ENCODE measurements at places on chromosomes 5 and 9.

DNA sequence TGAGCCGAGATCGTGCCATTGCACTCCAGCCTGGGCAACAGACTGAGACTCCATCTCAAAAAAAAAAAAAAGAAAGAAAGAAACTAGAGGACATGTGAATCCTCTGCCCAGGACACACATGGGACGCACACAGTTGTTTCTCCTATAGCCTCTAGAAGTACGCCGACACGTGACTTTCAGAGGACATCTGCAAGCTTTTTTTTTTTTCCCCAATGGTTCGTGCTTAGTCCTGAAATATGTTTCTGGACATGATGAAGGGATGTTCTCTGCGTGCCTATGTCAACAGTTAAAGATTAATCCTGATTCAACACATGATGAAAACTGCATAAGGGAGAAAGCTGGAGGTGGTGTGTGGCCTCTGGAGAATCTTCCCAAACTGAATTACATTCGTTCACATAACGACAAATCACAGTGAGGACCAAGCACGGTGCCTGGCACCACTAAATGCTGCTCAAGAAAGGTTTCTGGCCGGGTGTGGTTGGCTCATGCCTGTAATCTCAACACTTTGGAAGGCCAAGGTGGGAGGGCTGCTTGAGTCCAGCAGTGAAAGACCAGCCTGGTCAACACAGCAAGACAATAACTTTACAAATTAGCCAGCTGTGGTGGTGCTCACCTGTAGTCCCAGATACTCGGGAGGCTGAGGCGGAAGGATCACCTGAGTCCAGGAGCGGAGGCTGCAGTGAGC, 9.8 kb downstream of the COL23A1 start:
- no peak for DNase-seq

- no peak for DNase-seq
These were observed 17.8 kb downstream of the NOTCH1 start for GRCh38 chr9:136527721-136528710.

- DNase-seq, result no peak
These were observed 21.7 kb downstream of the FTMT start for GRCh38 chr5:121873409-121873808.

DNA sequence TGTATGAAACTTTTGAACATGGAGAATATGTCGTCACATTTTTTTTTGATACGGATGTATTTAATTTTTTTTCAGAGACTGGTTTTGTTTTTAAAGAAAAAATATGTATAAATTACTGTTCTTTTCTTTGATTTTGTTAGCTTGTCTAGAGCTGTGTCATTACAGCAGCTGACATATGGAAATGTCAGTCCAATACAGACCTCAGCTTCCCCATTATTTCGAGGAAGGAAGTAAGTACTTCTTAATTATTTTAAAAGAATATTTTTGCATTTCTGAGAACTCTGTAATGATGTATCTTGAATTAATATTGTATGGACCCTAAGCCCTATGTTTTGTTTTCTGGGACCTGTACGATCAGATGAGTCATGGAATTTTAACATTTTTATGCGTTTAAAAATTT, 7.6 kb downstream of the TENT2 start:
- DNase-seq, result no peak

DNA sequence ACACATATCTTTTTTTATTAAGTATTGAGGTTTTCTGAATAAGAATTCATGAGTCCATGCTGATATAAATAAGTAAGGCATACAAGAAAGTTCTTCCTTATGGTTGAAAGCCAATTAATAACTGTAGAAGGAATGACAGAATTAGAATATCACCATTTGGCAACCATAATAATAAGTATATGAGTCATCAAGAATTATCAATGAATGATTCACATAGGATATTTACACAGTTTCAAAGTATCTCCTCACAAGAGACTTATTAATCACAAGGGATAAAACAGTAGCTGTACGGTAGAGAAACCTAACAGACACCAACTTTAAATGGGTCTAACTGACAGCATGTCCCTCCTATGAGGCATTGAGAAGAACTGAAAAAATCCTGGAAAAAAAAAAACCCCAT, 161.6 kb downstream of the NR3C1 start:
- DNase-seq, result no peak

GRCh38 chr5:96909435-96909834, 26.4 kb upstream of the LNPEP start:
- DNase-seq, result no peak

DNA sequence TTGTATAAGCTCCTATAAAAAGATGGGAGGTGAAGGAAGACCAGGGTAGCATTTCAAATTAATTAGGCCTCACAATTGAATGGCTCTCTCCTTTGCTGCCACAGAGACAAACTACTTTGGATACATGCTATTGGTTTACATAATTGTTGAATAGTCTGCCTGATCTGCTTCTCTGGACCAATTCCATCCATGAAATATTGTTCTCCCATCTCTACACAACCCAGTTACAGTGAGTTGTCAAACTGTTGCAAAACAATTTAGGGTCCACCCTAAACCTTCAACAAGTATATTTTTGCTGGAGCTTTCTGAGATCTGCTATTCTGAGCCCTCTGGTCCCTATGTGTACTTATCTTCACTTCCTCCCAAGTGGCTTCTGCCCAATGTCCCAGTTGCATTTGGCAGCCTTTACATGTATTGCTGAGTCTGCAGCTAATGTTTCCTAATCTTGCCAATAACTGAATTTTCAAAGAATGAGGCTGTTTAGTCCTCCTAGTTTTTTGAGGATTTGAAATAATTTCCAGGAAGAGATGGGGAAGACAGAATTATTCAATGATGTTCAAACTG, 38.9 kb downstream of the AGTPBP1 start:
- DNase-seq, result no peak

- DNase-seq, result no peak
These were observed 96.7 kb downstream of the EDIL3 start for GRCh38 chr5:84287951-84288350.

GRCh38 chr9:134150557-134151214, 13.7 kb downstream of the RNU6ATAC start:
- no peak for DNase-seq

- DNase-seq, result no peak
These were observed 72.9 kb downstream of the BAAT start for GRCh38 chr9:101311758-101312420.

DNA sequence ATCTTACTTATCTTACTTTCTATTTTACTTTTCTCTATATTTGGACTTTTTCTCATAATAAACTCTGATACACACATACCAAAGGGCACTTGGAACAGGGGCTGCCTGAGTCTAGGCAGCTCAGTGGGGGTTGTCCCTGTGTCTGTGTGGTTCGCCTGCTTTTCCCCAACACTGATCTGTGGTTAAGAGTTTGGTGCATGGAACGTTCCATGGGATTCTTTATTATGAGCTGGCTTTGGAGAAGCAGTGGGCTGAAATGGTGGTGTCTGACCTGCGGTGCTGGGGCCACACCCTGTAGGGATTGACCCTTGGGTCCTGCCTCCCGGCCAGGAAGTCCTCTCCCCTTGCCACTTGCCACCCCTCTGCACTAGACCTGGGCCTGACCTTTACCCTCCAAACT, 47.4 kb downstream of the ANKRD33B start:
- DNase-seq, result no peak

DNA sequence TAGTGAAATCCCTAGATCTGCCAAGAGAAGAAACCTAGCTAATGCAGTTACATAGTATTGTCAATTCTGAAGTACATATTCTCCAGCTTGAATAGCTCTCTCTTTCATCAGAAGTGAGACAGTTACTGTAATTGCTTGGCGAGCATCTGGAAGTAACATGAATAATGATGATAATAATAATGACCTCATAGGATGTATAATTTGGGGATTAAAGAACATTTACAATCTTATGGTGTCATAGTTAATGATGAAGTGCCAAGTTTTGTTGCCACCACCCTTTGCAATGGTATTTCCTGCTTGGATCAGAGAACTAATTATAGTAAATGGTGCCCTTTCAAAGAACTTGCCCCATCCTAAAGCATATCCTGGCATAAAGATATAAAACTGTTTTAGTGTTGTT, 201.4 kb downstream of the ADAMTSL1 start:
- DNase-seq, result no peak

DNA sequence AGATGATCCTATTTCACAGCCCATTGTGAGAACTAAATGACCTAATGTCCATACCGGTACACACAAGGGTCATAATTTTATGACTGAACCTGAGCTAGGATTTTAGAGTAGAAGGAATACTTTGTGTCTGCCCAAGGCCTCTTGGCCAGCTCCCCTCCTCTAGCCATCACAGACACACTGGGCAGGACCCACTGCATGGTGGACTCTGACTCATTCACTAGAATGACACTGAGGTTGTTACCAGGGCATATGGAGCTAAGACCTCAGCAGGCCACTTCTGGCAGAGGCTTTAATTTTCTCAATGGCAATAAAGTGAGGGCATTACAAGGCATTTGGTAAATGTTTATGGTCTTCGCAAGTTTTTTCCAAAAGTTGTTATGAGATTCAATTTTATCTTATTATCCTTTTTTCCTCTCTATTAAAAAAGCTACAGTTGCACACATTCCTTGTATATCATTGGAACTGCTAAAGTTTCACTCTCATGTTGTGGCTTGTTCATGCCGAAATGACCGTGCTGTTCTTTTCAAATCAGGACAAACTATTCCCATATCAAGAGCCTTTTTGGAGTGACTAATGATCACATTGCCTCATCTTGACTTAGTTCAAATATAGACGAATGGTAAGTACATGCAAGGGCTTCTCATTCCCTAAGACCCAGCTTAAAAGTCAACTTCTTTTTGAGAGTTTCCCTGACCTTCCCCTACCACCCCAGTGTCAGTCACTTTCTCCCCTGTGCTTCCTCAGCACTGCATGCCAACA, 595.7 kb downstream of the ACTL7B start:
- DNase-seq, result no peak

DNA sequence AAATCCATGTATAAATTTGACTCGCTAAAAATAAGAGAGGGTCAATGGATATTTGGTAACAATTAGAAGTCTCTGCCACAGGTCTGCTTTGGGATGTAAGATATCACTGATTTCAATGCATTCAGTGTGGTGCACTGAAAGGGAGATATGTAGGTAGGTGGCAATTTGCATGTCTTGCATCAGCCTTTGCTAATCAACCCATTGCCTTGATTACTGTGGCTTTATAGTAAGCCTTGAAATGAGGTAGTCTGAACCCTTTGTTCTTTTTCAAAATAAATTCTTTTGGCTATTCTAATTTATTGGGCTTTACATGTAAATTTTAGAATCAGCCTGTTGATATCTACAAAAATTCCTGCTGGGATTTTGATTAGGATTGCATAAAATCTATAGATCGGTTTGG, 15.8 kb upstream of the TBCA start:
- DNase-seq, result no peak

DNA sequence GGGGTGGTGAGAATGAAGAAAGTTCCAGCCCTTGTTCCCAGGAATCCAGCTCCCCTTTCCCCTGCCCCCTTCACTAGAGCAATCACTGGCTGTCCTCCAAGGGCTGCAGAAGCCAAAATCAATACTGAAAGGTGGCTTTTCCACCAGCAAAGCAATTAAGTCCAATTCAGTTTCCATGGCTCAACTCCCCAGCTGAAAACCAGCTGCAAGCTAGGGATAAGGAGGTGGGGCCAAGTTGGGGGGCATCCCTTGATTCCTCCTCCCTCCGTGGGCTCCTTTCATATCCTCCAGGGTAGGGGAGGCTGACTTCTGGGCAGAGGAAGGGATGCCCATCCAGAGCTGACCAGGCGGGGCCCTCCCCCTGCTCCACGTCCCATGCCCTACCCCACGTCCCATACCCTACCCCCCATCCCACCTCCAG, 22.7 kb downstream of the CAMK2A start:
- DNase-seq, result no peak

GRCh38 chr5:8615142-8615858, 746.4 kb downstream of the MTRR start:
- no peak for DNase-seq

DNA sequence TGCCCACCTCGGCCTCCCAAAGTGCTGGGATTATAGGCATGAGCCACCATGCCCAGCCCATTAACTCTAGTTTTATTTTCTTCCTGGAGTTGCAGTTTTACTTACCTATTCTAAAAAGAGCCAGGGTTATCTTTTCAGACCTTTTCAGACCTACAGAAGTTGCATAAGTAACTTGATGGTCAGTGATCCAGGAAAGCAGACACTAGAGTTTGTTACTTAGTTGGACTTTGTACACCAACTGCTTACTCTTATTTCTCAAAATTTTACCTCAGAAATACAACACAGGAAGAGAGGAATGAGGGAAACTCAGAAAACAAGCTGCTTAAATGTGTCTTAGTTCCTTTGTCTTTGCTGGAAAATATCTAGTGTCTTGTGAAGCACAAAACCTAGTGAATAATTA, 25.4 kb downstream of the RAD23B start:
- no peak for DNase-seq

- no peak for DNase-seq
These were observed 71.3 kb downstream of the GLIS3 start for GRCh38 chr9:4228606-4229005.

- DNase-seq, result no peak
These were observed 345.7 kb downstream of the DEPDC1B start for GRCh38 chr5:60354311-60354710.

DNA sequence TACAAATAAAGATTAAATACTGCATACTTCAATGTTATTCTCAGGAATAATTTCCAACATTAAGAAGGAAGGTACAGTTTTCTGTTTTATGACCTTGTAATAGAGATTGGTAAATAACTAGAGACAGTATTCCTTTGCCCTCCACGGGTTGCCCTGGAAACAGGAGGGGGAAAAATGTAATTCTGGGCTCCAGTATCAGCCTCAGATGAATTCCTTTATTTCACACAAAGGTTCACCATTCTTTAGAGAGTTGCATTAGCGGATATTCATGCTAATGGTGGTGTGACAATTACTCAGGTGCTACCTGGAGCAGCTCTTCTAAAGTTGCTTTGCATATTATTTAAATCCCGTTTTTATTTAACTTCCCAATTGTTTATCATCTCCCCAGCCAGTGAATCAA, 42.6 kb downstream of the CETN3 start:
- DNase-seq, result no peak

DNA sequence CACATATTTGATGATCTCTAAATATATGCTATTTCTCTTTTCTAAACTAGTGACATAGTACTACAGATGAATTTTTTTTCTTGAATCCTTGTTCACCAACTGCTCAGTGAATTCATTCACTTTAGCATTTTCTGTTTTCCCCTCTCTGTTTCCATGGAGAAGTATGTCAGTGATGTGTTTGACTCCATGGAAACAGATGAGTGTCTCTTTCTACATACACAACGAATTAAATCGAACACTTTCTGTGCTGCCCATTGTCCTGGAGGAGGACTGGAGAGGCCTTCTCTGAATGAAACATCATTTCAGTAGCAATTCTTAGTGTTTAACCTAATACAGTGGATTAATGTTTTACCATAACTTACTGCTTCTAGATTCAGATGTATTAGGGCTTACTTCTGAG, 9.5 kb downstream of the INVS start:
- no peak for DNase-seq

DNA sequence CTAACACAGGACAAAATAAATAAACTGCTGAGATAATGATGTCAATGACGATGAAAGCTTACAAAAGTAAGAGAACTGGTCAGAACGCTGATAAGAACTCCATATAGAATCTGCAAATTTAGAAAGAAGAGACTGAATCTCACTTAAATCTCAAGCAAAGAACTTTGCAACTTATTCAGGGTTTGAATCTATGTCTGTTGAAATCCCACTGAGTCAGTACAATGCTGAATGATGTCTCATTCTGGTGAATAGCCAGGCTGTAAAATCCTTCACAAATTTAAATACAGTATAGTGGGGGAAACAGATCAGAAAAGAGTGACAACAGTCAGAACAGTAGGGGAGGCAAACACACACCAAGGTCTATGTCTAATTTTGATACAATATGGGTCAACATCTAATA, 38.9 kb upstream of the NR3C1 start:
- DNase-seq, result no peak

GRCh38 chr9:71891557-71892189, 19.3 kb downstream of the ABHD17B start:
- no peak for DNase-seq

GRCh38 chr9:114114364-114114763, 15.3 kb upstream of the KIF12 start:
- DNase-seq, result no peak
